ENCODE measurements at places on chromosomes 16 and 17.

DNA sequence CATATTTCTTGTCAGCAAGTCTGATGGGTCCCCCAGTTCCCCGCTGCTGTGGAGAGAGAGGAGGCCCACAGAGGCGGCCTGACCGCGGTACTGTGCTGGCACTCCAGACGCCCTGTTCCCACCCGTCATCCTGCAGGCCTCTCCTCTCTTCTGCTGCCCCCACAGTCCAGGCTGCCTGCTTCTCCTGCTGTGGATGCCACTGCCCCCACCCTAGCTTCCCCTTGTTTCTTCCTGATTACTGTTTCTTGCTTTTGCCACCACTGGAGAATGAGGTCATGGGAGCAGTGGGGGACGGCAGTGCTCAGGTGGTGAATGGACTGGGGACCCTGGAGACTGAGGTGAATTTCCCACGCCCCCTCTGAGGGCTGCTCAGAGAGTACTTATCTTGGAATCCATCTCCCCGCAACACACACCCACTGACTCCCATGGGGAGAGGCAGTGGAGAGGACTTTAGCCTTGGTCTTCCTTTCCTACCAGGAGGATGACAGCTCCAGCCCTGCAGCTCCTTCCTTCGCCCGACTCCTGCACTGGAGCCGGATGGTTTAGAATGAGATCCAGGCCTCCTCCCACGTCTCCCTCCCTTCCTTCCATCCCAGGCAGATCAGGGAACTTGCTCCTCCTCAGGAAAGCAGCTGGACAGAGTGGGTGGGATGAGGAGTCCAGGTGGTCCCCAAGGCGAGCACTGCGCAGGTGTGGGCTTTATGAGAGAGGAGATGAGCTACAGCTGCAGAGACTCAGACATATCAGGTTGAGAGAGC is 60.4 kb downstream of the PLXDC1 start:
- no peak for DNase-seq

GRCh38 chr16:81516478-81517149 is 72.0 kb downstream of the CMIP start:
- no peak for DNase-seq

GRCh38 chr16:58948244-58948643 is 214.1 kb upstream of the GOT2 start:
- DNase-seq, result no peak

DNA sequence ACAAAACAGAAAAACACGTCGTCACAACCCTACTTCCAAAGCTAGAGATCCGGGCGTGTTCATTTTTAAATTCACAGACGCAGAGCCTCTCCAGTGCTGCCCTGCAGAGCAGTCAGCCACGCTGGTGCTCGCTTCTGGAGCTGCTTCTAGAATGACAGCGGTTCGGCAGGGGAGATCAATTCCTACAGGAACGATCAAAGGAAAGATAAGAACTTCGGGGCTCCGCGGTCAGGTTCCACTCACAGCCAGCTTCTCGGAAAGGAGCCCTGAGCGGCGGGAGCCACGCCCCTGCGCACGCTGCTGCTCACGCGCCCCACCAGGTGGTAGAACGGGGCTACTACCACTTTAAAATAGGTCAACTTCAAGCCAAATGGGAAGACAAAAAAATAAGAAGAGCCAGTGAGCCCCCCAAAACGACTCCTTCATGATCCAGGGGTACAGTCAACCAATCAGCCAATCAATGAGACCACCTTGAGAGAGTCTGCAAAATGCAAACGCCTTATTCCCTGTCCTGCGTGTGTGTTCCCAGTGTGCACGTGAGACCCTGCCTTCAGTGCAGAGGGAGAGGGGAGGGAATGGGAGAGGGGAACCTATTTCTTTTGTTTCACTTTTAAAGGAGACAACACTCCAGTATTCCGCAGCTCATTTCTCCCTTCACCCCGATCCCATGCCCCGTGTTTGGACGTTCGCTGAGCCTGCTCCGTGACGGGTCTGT is 209.7 kb downstream of the RBFOX3 start:
- peak; percentile 73 for DNase-seq

DNA sequence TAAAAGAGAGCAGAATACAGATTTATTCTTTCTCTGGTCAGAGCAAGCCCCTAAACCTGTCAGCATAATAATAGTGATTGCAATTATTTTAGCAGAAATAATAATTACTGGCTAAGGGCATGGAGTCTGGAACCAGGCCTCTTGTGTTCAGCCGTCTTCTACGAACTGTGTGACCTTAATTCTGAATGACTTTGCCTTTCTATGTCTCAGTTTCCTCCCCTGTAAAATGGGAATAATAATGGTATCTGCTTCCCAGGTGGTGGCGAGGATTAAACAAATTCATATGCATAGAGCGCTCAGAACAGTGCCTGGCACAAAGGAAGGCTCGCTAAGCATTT is 33.4 kb downstream of the RAB11FIP4 start:
- no peak for DNase-seq

DNA sequence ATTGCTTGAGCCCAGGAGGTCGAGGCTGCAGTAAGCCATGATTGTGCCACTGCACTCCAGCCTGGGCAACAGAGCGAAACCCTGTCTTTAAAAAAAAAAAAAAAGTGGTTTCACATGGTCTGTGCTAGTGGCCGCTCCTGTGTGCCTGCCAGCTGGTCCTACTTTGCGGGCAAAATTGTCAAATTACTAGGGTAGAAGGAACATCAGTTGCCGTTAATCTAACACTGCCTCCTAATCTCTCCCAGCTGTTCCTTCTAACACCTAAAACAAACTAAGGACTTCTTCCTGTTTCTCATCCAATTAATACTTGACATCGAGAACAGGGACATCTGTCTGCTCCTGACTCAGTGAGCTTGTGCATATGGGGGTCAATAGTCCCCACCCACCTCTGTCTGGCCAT is 23.9 kb downstream of the TMEM11 start:
- no peak for DNase-seq

DNA sequence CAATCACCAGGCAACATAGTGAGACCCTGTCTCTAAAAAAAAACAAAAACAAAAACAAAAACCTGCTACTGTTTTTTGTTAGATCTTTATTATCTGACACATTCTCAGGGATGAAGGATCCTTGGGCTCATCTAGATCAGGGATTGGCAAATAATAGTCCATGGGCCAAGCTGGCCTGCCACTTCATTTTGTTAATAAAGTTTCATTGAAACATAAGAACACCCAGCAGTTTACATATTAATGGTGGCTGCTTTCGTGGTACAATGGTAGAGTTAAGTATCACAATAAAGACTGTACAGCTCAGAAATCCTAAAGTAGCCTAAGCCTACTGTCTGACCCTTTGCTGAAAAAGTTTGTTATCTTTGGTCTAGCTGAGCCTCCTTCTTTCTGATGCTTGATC is 32.9 kb upstream of the CLEC18A start:
- no peak for DNase-seq

DNA sequence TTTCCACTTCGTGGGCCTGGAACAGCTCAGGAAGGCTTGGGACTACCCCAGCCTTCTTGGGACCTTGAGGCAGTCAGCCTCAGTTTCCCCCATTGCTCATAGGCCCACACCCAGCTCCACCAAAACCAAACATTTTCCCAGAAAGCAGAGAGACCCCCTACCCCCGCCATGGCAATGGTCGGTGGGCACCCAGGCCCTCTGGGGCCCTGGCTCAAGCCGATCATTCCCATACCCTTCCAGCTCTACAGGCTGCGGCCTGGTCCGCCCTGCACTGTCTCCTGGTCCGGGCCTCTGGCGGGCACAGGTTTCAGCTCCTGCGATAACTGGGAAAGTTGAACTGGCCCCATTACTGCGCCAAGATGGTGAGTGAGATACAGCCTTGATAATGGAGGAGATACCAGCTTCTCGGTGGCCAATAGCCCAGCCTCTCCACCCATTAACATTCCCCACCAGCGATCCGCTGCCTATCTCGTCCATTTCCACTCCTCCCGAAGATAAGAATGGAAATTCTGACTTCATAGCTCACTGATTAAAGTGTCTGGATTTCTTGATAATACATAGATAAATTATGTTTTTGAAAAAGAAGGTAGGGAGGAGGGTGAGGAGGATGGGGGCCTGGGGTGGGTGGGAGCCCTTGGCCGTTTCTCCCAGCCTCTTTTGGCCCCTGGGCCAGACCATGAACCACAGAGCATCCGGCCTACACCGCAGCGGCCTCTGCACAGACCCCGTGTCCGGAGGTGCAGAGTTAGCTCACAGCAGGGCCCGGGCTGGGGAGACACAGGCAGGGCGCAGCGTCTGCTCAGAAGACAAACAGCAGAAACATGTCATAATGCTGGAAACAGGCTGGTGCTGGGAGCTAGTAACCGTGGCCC is 11.6 kb downstream of the ZFPM1 start:
- DNase-seq, result peak; percentile 42

DNA sequence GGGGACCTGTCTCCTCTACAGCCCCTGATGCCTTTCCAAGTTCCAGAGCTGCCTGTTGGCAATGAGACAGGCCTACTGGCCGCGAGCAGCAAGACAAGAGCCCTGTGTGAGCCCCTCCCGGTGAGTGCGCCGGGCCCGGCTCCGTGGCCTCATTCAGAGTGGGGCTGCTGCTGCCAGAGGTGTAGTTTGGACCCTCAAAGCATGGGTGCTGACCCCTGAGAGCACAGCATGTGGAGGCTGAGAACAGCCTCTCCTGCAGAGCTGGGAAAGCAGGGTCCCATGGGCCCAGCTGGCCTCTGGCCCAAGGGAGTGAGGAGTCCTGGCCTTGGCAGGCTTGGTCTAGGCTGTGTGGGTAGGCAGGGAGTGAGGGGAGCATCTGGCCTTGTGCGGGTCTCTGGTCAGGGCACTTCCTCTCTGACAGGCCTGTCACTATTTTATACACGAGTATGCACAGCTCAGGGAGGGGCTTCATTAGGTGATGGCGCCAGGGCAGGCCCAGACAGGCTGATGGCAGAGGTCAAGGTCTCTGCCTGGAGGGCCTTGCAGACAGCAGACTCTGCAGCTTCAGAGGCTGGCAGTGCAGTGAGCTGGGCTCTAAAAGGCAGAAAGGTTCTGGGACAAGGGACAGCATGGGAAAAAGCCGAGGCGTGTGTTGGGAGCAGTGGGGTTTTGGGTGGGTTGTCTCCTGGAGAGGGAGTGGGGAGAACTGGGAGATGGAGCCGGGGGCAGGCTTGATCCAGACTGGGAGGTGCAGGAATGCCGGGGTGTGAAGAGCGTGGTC is 43.4 kb downstream of the ADCY7 start:
- no peak for DNase-seq

GRCh38 chr16:9311303-9311954 is 220.0 kb downstream of the HAPSTR1 start:
- DNase-seq, result no peak

DNA sequence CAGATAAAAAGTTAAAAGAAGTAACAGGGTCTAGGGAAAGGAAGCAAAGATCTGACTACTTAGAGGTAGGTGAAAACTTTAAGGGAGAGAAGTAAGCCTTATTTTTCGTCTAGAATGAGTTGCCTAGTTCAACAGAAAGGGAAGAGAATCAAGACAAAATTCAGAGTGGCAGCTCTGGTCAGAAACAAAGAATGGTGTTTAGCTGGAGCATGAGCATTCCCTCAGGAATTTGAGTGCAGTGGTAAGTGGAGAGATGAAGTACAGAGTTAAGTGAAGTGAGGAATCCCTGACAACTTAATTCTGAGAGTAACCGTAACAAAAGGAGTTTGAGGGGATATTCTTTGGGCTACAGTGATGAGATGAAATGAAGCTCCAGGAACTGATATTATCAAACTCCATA is 11.5 kb downstream of the SMG6 start:
- DNase-seq, result no peak

GRCh38 chr16:77833921-77834634 is 45.7 kb downstream of the VAT1L start:
- DNase-seq, result no peak

- no peak for DNase-seq
Measured at GRCh38 chr17:48546924-48547807, 2.3 kb upstream of the HOXB2 start.

GRCh38 chr16:67082891-67083290 is 26.9 kb upstream of the PHAF1 start:
- no peak for DNase-seq

DNA sequence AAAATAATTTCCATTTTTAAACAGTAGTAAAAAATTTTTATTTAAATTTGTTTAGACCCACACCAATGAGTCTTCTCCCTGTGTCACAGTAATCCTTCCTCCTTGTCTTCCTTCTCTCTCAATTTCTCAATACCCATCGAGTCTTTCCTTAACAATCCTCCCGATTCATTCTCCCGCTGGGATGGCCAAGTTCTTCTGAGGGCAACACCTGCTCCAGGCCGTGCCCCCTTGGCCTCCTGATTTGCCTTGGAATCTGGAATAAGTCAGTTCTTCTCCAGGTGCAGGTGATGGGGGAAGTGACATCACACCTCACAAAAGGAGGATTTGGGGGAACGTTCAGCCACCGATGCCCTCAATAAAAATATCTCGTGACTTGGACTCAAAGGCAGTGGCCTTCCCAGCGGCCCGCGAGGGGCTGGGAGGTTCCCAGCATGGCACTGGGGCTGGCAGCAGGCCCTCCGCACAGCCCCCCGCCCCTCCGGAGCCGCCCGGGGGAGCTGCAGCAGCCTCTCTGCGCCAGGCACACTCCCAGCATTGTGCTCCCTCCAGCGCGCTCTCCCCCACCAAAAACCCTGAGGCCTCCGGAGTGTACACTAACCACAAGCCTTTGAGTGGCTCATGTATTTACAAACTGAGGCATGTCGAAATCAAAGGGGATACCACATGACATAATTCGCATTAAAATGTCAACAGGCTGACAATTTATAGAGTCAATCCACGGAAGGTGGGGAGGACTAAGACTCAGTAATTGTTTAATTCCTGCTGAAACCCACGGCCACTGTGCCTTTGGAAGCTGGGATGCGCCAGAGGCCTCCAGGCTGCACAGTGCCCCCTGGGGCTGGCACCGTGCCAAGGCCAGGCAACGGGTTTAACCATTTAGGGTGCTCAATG is 120.5 kb downstream of the ZFHX3 start:
- no peak for DNase-seq

GRCh38 chr16:48373258-48374029 is 11.8 kb downstream of the SIAH1 start:
- no peak for DNase-seq

DNA sequence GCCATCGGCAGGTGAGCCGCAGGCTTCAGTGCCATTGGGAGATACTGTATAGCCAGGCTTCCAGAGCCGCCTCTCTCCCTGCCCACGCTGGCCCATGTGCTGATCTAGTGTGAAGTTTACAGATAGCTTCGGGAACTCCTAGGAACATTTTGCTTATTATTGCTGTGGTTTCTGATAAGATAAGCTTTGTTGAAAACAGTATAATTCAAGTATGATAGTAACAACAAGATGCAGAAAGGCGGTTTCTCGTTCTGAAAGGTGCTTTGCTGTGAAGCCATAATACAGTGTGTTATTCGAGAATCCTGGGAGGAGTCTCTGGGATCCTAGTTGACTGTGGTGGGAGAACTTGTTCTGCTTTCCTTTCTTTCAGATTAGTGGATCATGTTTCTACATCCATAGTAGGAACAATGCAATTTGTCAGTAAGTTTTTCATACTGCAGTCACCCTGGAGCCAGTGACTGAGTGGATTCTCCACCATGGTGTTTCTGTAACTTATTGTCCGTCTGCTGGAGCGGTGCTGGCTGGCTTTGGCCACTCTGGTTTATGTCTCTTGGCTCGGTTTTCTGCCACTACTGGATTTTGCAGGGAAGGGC is 31.5 kb downstream of the RAB11FIP3 start:
- DNase-seq, result no peak

GRCh38 chr16:85221771-85222154 is 109.5 kb upstream of the CIBAR2 start:
- no peak for DNase-seq

All from GM06990 (cell line).